ENCODE measurements at places on chromosomes 6 and 20.

- peak; percentile 67 for DNase-seq
These were observed 42.6 kb upstream of the HMGN3 start for GRCh38 chr6:79277109-79277508.

DNA sequence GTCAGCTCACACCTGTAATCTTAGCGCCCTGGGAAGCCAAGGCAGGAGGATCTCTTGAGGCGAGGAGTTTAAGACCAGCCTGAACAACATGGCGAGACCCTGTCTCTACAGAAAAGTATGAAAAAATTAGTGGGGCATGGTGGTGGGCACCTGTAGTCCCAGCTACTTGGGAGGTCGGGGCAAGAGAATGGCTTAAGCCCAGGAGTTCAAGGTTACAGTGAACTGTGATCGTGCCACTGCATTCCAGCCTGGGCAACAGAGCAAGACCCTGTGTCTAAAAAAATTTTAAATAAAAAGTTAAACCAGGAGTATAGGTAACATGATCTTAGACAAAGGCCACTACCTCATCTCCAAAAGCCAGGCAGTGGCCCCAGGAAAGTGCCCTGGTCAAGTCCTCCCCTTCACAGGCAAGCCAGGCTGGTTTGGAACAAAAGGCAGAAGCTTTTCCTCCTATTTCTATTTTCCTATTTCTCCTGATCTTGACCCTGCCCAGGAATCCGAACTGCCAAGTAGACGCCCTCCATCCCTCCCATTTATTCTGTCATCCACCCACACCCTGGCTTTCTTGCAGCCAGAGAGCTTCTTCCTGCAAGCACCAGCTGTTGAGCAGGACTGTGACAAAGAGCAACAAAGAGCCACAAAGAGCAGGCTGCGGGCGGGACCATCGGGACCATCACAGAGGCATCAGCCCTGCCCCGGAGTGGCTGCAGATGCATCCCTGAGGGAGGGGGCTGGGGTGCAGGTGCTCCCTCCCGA lies 149.9 kb upstream of the AFDN start:
- DNase-seq: no peak

DNA sequence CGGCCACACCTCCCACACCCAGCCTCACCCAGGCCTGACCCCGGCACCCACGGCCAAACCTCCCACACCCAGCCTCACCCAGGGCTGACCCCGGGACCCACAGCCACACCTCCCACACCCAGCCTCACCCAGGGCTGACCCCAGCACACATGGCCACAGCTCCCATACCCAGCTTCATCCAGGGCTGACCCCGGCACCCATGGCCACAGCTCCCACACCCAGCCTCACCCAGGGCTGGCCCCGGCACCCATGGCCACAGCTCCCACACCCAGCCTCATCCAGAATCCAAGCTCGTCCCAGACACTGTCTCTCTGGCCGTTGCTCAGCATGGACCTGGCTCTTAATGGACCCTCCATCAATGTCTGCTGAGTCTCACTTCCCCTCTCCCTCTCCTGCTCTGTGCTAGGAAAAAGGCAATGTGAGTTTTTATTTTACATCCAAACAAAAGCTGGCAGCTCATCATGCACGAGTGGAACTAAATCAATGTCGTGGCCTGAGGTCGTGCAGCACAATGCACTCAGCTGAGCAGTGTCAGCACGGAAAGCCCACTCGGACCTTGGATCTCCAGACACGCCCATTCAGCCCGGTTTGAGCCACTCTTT lies 36.1 kb downstream of the NINL start:
- no peak for DNase-seq

GRCh38 chr6:118212451-118213173 lies 305.5 kb downstream of the SLC35F1 start:
- DNase-seq: no peak
